Stimulated activated CD8-positive, alpha-beta memory T cell treated with anti-CD3 and anti-CD28 coated beads, Interleukin-15, amount 100 ng/mL, for 1 hour (primary cell): ENCODE measurements at places on chromosomes 13 and 19.

DNA sequence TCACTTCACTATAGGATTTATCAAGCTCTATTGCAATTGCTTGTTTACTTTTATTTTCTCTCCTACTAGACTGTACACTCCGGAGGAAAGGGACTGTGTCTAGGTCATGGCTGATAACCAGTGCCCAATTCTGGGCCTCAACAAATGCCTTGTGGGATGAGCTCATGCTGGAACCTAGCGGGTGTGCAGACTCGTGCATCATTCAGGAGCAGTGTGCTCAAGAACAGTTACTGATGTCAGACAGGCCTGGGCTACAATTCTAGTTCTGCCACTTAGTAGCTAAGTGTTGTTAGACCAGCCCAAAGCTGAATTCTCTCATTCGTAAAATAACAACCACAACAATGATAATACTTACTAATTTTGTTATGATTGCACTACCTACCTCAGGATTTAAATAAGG, 95.4 kb downstream of the CYSLTR2 start:
- DNase-seq: no peak

GRCh38 chr19:35577918-35578317, 8.1 kb upstream of the PMIS2 start:
- DNase-seq: no peak

DNA sequence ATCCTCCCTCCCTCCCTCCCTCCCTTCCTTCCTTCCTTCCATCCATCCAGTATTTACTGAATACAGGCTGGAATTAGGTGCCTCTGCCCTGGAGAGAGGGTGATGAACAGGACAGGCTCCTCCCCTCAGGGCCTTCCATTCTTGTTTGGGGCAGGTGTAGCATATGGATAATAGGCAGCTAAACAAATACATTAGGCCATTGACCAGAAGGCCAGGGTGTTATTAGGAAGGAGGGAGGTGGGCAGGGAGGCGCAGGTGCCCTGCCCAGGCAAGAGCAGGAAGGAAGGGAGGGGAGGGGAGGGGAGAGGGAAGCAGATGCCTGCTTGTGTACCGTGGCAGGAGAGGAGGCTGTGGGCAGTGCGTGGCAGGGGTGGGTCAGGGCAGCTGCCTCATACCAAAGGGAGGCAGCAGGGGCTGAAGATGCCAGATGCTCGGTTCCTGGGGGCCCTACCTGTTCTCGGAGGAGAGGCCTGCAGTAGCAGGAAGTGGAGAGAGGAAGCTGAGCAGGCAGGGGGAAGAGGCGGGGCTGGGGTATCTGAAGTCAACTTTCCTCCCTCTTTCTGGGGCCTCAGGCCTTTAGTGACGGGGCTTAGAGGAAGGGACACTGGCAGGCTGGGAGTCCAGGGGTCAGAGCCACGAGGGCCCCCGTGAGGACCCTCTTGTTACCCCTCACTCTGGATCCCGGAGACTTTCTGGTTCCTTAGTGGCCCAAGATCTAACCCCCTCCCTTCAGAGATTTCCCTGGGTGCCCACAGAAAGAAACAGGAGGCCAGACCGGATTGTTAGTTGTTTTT, at the start of gene RINL:
RINL (minus strand) TSS at position 495 of the 794 bp plus-strand sequence. CDS start 1,533 bp downstream, outside the sequence.
- peak; percentile 41 for DNase-seq

DNA sequence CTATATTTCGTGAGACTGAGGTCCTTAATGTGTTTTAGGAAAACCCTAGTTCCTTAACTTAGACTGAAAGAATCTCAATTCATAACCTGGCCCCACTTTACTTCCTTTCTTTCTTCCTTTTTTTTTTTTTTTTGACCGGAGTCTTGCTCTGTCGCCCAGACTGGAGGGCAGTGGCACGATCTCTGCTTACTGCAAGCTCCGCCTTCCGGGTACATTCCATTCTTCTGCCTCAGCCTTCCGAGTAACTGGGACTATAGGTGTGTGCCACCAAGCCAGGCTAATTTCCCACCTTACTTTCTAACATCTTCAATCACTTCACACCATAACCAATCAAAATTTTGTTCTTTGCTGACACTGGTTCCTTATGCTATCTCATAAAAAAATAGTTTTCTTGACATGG, 2097.0 kb downstream of the PCDH9 start:
- no peak for DNase-seq

- peak; percentile 7 for DNase-seq
These were observed 564 bp downstream of the SPART start for GRCh38 chr13:36345438-36346221.

- no peak for DNase-seq
These were observed 132.8 kb upstream of the MYO16 start for GRCh38 chr13:108496362-108497210.

DNA sequence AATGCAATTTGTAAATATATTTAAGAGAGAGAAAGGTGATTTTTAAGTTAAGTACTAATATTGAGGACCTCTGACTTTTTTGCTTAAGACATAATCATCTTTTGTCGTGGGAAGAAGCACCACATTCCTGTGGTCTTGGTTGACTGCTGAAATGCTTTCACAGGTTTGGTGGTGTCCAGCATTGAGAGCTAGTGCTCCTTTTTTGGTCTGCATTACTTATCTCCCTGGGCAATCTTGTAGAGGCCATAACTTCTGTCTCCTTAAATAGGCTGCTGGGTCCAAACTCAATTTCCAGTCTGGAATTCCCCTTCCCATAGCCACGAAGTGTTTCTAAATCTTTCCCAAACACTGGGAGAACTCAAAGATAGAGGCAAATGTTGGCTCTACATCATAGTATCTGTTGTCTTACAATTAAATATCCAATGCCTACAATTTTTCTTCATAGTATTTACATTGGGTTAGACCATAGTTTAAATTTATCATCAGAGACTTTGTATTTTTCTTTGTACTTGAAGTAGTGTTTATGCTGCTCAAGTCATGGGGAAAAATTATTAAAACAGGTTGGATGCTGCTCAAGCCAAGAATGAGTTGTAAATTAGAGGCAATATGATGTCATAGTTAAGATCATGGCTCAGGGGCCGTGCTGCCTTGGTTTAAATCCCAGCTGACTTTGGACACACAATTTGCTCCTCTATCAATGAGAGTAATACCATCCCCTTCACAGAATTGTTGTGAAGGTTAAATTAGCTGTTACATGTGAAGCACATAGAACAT, 105.6 kb downstream of the POSTN start:
- DNase-seq: no peak
